Stimulated activated CD8-positive, alpha-beta memory T cell treated with anti-CD3 and anti-CD28 coated beads, Interleukin-2, amount 100 ng/mL, for 1 hour (primary cell): ENCODE measurements at places on chromosomes 12 and 14.

GRCh38 chr12:92740411-92740810, 37.6 kb downstream of the PLEKHG7 start:
- DNase-seq, result no peak

- no peak for DNase-seq
Measured at GRCh38 chr12:109715310-109716091, 1.9 kb downstream of the FAM222A start.

DNA sequence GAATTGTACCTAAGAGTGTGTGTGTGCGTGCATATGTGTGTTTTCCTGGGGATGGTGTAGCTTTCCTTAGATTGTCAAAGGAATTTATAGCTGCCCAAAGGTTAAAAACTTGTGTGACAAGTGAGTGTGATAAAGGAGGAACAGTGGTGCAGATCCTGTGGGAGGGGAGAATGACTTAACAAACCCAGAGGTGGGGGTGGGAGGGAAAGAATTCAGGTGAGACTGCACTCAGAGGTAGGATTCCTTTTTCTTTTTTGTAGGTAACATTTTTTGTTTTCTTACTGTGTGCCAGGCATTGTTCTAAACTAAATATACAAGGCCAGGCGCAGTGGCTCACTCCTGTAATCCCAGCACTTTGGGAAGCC, 45.3 kb upstream of the SINHCAF start:
- no peak for DNase-seq

- DNase-seq, result peak; percentile 45
Measured at GRCh38 chr14:89466484-89466883, 49.5 kb upstream of the FOXN3 start.

DNA sequence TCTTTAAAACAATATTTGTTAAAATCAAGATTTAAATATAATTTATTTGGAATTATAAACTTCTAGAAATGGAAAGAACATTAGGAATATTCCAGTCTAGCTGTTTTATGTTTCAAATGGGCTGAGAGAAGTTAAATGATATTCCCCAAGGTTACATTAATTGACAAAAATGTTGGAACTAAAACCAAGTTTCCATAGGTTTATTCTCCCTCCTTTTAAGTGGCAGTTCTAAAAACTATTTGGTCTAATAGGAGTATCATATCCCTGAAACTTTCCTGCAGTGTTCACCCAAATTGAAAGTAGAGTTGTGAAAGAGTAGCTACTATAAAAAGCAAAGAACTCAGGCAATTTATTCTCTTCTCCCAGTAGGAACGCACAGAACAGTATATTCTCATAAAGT, 1185.5 kb downstream of the LRFN5 start:
- DNase-seq, result no peak

DNA sequence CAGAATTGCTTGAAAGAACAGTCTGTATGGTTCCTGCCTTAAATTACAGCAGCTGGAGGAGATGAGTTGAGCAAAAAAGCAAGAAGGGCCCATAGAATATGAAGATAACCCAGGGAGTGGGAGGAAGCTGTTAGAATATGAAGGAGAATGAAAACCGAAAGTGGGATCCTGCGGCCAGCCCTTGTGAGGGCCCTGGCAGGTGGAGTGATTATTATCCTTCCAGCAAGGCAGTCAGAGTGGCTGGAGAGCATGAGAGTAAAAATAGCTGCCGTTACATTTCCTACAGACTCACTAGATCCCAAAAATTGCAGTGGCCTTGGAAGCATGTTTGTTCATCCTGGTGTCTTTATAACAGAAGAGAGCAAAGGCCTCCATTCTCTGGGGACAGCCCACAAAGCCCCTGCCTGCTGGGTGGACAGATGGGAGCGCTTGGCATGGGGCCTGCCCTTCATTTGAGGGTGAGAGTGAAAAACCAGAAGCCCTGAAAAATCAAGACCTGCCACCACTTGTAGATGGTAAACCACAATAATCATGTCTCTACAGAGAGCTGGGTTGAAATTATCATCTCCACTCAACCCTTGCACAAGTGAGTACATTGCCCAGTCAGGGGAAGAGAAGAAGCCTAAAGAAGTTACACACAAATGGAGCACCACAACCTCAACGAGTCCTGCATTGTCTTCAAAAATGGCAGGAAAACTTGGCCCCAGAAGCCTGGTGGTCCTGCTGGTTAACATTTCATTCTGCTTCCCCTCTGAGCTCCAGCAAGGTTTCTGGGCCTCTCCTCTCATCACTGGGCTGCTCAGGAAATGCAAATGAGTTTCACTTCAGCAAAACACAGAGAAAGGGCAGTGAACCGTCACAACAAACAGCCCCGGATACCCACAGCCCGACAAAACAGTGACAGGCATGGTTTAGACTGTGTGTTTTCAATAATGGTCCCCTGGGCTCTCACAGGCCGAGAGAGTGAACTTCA, 20.5 kb downstream of the ZDHHC22 start:
- no peak for DNase-seq

GRCh38 chr12:21715386-21715785, 57.7 kb upstream of the LDHB start:
- no peak for DNase-seq

DNA sequence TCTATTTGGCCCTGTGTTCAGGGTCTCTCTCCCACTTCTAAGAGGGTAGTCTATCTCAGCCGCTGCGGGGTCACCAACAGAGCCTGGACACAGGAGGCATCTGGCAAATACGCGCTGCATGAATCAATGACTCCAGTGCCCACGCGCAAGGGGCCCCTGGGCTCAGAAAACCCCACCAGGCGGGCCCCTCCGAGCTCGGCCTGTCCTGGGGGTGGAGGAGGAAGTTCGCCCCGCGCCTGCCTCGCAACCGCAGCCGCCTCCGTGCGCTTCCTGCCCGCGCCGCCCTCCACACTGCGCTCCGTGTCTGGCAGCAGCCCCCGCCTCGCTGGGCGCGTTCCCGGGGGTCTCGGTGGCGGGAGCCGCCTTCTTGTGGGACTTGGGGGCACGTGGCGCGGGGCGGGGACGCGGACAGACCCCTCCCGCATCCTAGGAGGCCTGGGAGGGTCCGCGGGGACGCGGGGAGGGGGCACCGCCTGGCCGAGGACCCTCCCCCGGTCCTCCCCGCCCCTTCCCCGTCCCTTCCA, 811 bp upstream of the FBRSL1 start:
- DNase-seq, result peak; percentile 43

GRCh38 chr14:93034671-93034994, 81.1 kb downstream of the ITPK1 start:
- DNase-seq, result no peak

GRCh38 chr12:123478762-123479161, 20.8 kb downstream of the SNRNP35 start:
- no peak for DNase-seq

DNA sequence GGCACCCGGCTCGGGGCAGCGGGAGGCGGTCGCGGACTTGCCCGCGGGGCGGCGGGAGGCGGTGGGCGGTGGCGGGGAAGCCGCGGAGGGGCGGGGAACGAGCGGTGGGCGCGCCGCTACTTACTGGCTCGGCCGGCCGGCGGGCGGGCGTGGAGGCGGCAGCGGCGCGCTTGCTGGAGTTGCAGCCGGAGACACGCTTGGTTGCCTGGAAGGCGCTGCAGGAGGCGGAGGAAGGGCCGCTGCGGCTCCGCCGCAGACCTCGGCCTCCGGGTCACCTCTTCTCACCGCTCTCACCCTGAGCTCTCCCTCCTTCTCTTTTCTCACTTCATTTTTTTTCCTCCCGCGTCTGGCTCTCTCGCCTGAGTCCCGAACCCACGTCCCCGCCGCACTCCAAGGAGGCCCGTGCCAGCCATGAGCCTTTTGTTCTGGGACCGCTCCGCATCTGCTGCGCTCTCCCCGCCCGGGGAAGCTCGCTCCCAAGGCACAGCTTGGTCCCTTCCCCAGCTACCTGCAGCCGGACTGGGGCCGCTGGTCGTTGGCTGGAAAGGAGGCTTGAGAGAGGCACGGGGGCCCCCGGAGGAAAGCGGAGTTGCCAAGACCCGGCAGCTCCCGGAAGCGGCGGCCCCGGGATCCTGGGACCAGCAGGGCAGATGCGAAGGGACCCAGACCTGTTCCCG, 592 bp upstream of the KCNK10 start:
- no peak for DNase-seq

GRCh38 chr12:78239544-78239943, 408.9 kb downstream of the NAV3 start:
- no peak for DNase-seq

- DNase-seq, result no peak
Measured at GRCh38 chr12:14928931-14929330, 9.4 kb downstream of the ERP27 start.

GRCh38 chr14:54691525-54692283, 124.8 kb downstream of the SAMD4A start:
- DNase-seq, result no peak

DNA sequence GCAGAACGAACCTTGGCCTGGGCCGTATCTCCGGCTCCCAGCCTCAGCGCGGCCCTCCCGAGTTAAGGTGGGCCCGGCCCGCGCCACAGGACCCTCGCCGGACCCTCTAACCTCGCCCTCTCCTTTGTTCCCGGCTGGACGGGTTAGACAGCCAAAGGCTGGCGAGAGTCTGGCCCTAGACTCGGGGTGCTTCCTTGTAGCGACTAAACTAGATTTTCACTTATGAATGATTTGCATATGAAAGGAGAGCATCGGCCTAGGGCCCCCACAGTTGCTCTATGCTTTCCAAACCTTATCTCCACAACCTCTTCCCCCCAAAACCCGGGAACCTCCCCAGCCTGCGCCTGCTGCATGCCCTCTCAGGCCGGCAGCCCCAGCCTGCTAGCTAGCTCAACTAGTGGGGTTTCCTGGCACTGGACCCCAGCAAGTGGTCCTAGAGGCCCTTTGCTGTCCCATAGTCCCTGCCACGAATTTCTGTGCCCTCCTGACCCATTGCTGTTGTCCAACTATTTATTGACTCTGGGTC, 2.0 kb downstream of the HOXC5 start:
- DNase-seq, result no peak

GRCh38 chr12:111126331-111126730, 206.0 kb upstream of the MYL2 start:
- no peak for DNase-seq

DNA sequence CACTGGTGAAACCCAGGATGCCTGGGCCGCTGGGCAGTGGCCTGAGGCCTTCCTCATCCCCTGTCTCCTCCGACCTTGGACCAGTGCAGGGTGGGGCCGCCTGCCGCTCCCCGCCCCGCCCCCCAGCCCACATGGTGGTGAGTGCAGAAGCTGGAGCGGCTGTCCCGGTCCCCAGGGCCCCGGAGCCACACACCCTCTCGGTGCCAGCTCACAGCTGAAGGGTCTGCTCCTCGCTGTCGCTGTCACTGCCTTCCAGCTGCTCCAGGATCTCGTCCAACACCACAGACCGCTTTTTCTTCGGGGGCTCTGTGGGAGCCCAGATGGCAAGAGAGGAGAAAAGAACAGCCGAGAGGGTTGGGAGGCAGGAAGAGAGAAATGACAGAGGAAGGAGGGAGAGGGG, 143.1 kb downstream of the RBM19 start:
- no peak for DNase-seq

DNA sequence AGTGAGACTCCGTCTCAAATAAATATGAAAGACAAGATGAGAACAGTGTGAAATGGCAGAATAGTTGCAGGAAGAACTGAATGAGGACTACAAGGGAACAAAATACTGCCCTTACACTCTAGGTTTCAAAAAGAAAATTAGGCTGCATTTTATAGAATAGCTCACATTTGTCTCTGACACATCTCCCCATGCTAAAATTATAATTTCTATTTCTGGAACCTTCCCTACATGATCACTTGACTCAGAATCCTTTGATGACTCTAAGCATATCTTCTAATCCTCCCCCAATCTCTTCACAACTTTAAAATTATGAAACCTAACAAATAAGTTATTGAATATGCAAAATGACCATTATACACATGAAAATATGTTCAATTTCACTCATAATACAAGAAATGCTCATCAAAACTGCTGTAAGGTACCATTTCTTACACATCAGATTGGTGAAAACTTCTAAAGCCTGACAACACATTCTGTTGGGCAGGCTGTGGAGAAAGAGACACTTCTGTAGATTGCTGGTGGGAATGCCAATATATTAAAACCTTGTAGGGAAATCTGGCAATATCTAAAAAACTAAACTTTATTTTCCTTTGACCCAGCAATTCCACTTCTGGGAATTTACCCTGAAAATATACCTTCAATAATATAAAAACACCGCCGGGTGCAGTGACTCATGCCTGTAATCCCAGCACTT, 4.3 kb upstream of the HIGD1C start:
- no peak for DNase-seq

- DNase-seq, result no peak
Measured at GRCh38 chr14:85991156-85991555, 461.2 kb downstream of the FLRT2 start.

GRCh38 chr14:76808011-76808410, 4.7 kb downstream of the ANGEL1 start:
- DNase-seq, result no peak

DNA sequence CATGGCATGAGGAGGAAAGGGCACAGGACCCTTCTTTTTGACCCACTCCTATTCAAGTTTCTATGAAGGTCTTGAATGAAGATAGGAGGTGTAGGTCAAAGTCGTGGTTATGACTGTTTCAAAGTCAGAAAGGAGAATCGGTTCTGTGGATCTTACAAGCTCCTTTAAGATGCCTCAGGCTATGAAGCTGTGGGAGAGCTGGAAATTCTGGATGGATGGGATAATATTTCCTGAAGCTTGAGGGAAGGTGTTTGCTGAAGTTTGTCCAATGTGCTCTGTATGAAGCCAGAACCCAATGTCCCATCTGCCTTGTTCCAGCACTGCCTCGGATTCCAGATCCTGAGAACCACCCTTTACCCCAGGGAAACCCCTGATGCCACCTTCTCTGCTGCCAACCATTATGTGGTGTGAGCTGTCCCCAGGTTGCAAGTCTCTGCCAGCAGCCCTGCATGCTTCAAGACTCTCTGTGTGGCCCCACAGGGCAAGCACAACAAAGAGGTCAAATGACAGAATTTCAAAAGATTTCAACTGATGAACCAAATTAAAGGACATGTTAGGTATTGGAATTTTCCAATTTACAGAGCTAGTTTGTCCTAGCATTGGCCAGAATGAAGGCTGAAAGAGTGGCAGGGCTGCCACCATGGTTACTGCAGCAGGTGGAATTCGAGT, 472.0 kb downstream of the RGS6 start:
- DNase-seq, result no peak

DNA sequence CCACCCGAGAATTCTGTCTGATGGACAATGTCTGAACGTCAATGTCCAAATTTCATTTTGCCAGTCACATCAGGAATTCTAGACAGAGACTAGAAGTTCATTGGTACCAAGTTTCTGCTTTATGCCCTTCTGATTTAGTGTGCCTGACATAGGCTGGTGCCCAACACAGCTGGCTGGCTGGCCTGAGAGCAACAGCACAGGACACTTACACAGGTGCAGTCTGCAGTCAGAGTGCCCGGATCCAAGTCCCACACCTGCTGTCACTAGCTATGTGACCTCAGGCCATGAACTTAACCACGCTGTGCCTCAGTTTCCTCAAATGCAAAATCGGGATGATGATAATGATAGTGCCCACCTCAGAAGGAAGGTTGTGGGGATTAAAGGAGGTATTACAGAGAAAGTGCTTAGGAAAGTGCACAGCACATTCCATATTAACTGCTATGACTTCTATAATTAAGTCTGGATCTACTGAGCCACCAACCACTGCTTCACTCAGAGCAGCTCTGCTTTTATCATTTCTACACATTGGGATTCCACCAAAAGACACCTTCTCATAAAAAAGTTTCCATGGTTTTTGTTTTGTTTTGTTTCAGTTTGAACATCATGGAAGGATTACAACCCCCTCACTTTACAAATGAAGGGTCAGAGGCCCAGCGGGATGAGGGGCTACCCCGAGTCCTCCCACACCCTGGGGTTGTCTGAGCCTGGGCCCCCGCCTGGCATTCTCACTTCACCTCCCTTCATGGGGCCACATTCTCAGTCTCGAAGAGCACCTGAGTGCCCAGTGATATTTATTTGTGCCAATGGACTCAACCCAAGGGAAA, 168.8 kb upstream of the BCL2L14 start:
- no peak for DNase-seq

- DNase-seq, result no peak
Measured at GRCh38 chr14:101215927-101216326, 312.4 kb upstream of the RTL1 start.
